ENCODE measurements at places on chromosomes 3 and 15. TPM values are rescaled to one million over a fixed set of nuclear protein-coding genes. Genes with fewer than 3 reads are reported as not detected.
A peak's percentile ranks its signal among the peaks of the same experiment; 100 is the strongest.

DNA sequence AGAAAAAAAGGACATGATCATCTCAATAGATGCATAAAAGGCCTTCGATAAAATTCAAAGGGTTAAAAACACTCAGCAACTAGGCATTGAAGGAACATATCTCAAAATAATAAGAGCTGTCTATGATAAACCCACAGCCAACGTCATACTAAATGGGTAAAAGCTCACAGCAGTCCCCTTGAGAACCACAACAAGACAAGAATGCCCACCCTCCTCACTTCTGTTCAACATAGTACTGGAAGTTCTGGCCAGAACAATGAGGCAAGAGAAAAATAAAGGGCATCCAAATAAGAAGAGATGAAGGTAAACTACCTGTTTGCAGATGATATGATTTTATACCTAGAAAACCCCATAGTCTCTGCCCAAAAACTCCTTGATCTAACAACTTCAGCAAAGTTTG, 619.7 kb upstream of the LMCD1 start:
- no peak for DNase-seq

DNA sequence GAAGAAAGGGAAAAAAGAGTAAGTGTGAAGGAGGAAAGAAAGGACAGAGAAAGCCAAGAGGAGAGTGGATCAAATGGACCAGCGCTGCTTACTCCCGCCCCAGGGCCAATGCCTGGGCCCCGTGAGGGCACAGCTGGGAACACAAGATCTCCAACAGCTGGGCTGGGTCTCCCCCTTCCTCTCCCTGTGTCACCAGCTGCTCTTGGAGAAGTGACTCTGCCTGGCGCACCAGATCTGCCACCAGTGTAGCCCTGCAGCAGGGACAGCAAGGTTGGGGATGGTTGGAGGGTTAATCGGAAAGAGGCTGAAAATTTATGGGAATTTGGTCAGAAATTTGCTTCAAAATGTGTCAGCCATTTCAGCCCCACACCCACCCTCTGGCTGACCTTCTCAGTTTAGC, 8.4 kb downstream of the CDAN1 start:
- DNase-seq: no peak

DNA sequence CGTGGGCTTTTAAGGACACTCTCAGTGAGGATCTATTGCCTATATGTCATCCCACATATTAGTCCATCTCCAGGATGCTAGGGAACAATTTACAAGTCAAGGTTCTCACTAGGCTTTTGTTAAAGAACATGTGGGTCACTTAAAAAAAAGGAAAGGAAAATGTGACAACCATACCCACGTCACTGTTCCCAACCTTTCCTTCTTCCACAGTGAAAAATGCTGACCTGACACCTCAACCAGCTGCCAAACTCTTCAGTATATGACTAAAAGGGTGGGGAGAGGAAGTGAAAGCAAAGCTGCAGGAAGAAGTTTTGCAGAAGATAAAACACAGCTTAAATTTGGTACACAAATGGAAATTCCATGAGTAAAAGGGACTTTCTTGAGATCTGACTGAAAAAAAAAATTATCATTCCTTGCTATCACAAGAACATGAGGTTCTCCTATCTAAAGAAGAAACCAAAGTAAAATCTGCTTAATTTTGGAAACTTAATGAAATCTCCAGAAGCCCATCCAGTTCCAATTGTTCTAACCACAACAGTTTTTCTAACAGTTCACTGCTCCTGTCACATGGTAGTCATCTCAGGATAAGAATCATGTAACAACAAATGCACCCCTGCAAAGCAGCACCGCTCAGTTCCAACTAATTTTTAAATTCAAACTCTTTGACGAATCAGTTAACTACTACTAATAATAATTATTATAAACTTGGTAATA, 117.0 kb upstream of the TSPAN3 start:
- DNase-seq: no peak

DNA sequence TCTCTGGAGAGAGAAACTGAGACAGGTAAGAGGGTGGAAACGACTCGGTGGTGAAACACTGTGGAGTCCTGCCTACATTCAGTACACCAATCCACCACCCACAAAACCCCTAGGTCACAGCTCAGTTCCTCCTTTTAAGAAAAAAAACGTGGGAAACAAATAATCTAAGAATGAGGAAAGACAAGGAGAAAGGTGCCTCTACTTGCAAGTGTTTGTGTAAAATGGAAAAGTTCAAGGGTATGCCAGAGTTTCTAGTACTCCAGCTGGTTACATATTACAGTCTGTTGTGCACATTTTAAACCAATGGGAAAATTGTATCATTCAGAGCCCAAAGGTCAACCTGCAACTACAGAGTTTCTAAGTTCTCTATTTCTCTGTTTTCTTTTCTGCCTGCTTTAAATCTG, 32.2 kb downstream of the HGD start:
- DNase-seq: no peak

DNA sequence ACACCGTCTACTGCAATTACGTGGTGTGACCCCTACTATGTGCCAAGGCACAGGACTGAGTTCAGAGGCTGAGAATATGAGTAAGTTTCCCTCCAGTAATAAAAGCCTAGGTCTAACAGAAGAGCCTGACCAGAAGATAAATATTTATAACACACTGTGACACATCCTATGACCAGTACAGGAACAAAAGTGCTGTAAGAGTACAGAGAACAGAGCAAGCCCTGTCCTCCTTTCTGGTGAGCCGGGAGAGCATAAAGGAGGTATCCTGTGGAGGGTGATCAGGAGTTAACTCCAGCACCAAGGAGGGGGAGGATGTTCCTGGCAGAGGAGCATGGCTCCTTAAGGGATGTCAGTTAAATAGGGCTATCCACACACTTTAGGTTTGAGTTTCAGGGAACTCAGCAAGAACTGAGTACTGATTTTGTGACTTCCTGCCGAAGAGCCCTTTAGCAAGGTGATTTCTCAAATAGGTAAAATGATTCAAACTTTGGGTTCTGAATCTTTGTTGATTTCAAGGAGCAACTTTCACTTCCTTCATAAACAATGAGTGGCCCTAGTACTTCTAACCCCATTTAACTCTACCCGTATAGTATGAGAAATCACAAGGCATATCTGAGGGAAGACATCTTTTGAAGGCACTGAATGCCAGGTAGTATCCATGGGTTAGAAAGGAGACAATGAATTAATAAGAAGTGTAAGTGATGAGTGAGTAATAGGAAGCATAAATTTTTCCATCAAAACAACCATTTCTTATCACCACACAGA, 198.0 kb downstream of the THRB start:
- DNase-seq: no peak

GRCh38 chr3:49469037-49469935, 781 bp upstream of the DAG1 start:
- DNase-seq: peak; percentile 49

DNA sequence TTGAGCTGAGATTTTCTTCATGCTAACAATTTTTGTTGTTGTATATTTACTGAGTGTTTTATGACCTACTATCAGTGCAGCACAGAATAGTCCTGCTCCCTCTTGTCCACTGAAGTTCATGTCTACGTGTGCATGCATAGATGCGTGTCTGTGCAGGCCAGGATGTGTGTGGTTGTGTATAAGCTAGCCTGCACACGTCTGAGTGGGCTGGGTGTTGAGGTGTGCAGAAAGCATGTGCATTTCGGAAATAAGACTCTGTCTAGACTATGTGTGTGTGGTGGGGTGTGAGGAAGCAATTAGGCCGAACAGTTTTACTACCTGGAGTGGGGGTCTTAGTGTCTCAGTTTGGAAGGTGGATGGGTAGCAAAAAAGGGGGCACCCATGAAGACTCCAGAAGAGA, 39.2 kb downstream of the ATP2B2 start:
- no peak for DNase-seq

Gene TPRG1
- 46.6 TPM for total RNA-seq

Gene MCF2L2
- total RNA-seq: 0.47 TPM
